ENCODE measurements at places on chromosomes 2 and 18.

- DNase-seq: no peak
Measured at GRCh38 chr18:48867978-48868377, 82.8 kb downstream of the SMAD7 start.

GRCh38 chr18:79211844-79212243 is 142.7 kb downstream of the ATP9B start:
- no peak for DNase-seq

GRCh38 chr2:8615576-8616281 is 66.1 kb upstream of the ID2 start:
- no peak for DNase-seq

- DNase-seq: no peak
Measured at GRCh38 chr2:161033059-161033660, 127.1 kb upstream of the TANK start.

GRCh38 chr18:51751901-51752300 is 554.4 kb upstream of the MEX3C start:
- no peak for DNase-seq

DNA sequence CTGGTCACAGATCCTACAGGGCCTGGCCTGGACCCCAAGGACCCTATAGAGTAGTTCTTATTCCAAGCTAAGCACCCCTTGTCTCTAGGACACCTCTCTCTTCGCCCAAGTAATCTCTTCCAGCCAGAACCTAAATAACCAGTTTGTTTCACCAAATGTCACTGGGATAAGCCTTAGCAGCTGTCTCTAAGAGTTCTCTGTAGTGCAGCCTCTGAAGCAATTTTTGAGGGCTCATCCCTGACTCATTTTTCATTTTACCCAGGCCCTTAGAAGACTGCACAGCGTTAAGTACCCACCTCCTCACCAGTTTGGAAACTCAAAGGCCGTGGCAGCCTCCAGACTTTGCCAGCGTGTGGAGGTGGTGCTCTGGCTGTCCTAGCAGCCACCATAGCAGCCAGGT is 290.1 kb upstream of the SIX2 start:
- no peak for DNase-seq

GRCh38 chr2:215949991-215950404 is 63.4 kb downstream of the MREG start:
- no peak for DNase-seq

- no peak for DNase-seq
Measured at GRCh38 chr18:21851327-21851961, 110.9 kb downstream of the MIB1 start.

DNA sequence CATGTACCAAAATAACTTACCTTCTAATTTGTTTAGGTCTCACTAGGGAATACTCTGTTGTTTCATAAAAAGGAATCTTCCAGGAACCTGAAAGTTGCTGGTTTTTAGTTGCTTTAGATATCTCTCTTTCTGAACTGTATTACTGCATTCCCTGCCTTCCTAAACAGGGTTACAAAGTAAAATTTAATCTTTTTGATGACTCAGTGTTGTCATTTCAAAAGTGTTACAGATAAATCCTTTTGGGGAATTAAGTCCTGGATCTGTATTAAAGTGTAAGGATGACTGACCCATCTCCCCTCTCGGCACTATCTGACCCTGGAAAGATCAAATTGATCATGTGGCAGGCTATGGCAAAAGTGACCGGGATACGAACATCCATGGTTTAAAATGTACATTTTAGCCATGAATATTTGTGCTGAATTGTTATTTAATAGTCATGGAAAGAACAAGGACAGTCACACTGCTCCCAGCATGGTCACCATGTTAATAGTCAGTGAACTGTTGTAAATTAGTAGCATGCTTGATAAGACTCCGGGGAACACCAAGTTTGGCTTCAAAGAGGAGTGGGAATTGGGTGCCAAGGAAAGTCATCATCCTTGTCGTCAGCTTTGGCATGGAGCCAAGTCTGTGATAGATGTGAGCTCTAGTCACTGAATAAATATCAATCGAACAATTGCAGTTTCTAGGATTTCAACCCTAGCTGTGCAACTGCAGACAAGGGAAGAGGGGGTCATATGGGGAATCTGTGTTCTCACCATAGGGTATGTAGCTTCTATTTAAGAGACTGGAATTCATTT is 4.2 kb downstream of the PLEKHA3 start:
- peak; percentile 59 for DNase-seq

DNA sequence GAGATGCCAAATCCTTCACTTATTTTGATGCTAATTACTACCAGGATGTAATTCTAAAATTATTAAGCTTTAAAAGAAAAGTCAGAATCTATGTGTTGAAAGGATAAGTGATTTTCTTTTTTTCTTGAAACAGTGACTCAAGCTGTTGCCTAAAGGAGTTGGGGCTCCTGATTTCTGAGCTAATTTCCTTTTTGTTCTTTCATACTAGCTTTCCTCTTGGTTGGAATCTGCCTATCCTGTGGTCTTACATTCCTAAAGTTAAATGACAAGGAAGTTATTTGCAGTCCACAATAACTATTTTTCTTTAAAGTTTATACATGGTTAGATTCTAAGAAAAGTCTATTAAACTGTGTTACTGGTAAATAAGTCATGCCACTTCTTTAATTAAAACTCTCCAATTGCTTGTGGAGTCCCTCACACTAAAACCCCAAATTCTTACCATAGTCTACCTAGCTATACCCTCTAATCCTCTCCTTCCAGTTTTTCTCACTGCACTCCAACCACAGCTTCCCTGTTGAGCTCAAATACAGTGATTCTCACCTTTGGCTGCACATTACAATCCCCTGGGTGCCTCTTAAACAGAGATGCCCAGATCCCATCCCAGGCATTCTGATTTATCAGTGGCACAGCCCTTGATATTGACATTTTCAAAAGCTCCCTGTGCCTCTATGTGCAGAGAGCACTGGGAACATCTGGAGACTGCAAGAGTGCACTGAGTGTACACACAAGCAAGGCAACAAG is 63.3 kb upstream of the EFEMP1 start:
- DNase-seq: no peak

DNA sequence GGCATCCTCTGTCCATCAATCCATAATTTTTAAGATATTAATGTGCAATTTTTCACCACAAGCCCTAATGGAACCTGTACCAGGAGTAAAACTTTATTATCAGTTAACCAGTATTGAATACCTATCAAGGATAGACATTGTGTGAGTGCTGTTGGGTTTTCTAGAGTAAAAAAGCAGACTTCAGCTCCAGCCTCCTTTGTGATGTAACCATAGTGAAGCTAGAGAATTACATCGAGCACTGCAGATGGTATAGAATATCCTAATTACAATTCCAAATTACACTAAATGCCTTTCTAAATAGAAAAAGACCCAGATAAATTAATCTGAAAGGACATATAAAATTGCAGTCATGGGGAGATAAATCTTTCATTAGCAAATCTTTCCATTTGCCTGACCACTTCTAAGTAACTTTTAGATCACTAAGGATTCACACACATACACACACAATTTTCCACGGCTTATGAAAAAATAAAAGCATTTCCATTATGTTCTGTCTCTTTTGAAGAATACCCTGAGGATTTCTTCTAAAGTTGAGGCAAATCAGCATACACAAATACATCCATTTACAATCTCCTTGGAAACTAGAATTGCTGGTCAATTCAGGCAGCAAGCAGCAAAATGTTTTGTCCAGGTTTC is 117.1 kb upstream of the TANK start:
- DNase-seq: no peak

DNA sequence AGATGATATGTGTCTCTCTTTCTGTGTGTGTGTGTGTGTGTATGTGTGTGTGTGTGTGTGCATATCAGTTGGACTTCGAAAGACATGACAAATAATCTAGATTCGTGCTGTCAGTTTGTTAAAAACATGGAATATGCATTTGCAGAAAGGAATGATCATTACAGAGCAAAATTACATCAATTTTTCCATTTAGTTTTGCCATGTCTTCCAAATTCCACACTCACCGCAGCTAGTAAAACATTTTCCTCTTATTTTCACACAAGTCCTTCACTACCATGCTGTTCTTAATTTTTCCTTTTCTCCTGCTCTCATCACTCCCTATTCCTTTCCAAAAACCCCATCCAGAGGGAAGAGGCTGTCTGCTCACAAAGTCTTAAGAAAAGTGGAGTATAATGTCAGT is 1191.4 kb upstream of the SLC39A10 start:
- DNase-seq: no peak

DNA sequence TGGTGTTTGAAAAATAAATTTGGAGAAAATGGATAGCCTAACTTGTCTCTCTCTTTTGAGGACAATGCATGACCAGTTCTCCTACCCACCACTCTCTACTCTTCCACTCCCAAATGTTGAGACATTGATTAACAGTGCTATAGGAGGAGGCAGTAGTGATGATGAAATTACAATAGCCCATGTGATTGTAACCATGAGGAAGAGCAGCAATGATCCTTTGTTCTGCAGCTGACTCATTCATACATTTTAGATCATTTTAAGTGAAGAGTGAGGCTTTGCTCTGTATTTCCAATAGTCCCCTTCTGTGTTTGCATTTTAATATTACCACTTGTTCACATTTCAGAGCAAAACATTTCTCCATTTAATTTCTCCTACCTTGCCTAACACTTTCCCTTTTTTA is 592.3 kb downstream of the THSD7B start:
- no peak for DNase-seq

DNA sequence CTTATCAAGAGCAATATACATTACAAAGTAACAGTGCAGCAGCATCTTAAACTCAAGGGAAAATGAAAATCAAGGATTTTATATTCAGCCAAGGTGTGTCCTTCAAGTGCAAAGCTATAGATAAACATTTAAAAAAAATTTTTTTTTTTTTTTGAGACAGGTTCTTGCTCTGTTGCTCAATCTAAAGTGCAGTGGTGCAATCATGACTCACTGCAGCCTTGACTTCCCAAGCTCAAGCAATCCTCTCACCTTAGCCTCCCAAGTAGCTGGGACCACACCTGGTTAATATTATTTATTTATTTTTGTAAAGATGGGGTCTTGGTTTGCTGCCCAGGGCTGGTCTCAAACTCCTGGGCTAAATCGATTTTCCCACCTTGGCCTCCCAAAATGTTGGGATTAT is 9.0 kb downstream of the CDKL4 start:
- DNase-seq: no peak

GRCh38 chr18:75558790-75559189 is 131.3 kb upstream of the SMIM21 start:
- DNase-seq: no peak

DNA sequence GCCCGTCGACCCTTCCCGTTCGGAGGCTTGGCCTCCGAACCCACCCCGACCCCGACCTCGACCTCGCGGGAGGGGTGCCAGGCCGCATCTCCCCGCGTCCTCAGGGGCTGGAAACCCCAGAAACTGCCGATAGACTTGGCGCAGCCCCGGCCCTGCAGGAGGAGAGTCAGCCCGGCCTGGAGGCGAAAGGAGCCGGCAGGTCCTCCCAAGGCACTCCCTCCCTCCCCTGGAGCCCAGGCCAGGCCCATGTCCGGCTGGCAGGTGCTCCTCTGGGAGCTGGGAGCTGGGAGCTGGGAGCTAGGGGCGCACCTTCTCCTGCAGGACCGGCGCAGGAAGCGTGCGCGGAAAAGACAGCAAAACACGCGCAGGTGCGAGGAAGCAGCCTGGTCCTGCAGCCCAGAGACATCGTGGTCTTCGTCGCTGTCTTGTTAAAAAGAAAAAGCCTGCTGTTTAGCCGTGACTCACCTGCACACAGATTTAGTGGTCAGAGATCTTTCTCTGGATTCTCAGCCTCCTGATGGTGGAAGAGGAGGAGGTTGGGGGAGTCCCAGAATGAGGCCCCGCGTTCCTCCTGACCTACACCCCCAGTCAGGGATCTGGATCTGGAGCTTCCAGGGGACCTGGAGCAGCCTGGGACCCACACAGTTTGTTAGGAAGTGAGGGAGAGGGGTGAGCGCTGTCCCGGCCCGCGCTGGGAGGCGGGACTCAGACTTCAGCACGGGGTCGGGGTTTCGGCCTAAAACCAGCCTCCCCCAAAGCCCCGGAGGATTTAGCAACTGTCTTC is 660 bp upstream of the MBP start:
- peak; percentile 46 for DNase-seq
